ENCODE measurements at places on chromosomes 2 and 18.

DNA sequence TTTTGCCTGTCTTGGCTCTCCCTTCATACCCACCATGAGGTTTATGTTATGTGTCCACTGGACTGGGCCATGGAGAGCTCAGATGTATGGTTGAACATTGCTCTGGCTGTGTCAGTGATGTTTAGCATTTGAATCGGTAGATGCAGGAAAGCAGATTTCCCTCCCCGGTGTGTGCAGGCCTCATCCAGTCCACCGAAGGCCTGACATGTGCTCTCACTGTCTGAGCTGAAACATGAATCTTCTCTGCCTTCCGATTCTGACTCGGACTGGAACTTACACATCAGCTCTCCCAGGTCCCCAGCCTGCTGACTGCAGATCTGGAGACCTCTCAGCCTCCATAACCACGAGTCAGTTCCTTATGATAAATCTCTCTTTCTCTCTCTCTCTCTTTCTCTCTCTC is 72.4 kb upstream of the SLC66A3 start:
- no peak for DNase-seq

DNA sequence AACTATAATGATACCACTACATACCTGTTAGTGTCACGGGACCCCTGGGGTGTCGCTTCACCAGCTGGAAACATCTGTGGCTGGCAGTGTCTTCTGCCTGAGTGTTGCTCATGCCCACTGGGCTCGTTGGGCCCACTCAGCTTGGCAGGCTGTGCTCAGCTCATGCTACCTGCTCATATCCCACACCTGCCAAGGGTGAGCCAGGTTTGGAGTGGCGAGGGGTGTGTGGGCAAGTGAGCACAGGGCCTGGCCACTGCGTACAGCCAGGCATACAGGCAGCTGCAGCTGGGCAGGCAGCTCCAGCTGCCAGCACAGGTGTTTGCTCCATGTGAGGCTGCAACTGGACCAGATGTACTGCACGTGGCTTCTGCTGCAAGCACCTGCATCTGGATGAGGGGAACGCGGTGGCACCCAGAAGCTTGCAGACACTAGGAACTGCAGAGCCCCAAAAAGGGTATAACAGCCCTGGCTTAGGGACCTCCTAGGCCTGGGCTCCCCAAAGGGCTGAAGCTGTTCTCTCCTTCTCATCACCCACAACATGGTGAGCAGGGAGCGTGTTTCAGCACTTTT is 70.1 kb downstream of the SUCLG1 start:
- no peak for DNase-seq

DNA sequence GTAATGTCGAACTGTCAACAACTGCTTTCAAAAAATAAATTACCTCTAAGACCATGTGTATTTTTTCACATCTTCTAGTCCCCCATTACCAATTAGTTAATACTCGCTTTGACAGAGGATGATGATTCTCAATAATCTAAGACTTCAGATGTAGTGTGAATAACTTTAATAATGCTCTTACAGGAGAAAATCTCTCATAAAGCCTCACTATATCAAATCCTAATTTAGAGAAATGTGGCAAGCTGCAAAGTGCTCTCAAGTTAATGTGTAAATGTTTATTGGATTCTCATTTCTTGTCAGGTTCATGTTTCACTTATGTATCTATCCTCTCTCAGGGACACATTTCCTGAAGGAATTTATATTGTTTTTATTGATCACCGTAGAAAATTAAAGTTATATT is 223.9 kb downstream of the CDH7 start:
- no peak for DNase-seq

DNA sequence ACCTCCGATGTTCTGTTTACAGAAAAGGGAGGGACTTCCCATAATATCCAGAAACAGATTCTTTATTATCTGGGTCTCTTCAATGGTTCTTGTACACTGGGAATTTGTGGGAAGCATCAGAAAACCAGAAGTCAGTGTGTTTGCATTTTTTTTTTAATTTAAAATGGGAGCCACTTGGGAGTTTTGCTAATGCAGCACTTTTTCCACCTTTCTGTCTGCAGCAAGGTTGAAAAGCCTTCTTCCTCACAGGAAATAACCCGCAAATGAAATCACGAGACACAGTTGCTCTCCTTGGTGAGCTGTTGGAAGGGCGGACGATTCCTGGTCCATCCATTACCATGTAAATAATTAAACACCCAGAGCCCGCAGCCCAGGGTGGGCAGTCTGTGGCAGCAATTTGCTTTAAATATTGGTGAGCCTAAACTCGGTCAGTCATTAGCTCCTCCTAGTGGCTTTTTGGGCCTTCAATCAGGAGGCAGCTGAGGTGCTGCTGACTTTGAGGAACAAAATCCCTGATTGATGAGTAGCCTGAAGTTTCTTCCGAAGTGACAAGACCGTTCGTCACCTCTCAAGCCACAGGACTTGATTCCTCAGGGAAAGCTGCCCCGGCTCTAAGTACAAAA is 471.5 kb downstream of the EPHA4 start:
- DNase-seq: no peak

- DNase-seq: no peak
These were observed 41.9 kb upstream of the RAPGEF4 start for GRCh38 chr2:172693529-172694455.

DNA sequence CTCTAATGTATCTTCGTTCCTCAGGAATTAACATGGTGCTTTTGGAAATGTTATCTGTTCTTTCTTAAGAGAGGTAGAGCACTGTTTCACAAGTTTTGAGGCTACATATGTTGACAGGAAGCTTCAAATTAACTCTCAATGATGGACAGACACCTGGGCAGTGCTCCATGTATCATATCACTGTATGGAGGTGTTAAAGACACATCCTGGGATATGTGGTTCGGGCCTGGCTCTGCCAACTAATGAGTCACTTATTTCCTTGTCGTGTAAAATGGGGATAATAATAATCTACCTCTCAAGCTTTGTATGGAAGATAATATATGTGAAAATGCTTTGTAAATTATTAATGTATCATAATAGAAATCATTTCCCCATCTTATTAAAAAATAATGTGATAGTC is 90.2 kb downstream of the PARD3B start:
- no peak for DNase-seq

GRCh38 chr18:56637176-56637575 is 1.2 kb downstream of the TXNL1 start:
- no peak for DNase-seq

DNA sequence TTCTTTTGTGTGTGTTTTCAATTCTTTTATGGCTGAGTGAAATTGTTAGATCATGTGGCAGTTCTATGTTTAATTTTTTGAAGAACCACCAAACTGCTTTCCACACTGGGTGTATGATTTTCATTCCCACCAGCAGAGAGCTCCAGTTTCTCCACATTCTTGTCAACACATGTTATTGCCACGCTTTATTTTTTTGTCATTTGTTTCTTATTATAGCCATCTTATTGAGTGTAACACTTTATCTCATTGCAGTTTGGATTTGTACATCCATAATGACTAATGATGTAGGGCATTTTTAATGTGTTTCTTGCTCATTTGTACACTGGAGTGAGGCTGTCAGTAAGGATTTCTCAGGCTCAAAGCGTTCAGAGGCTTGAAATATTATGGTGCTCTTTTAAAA is 184.2 kb downstream of the PIEZO2 start:
- no peak for DNase-seq

GRCh38 chr18:54684784-54685183 is 93.7 kb downstream of the DYNAP start:
- no peak for DNase-seq

DNA sequence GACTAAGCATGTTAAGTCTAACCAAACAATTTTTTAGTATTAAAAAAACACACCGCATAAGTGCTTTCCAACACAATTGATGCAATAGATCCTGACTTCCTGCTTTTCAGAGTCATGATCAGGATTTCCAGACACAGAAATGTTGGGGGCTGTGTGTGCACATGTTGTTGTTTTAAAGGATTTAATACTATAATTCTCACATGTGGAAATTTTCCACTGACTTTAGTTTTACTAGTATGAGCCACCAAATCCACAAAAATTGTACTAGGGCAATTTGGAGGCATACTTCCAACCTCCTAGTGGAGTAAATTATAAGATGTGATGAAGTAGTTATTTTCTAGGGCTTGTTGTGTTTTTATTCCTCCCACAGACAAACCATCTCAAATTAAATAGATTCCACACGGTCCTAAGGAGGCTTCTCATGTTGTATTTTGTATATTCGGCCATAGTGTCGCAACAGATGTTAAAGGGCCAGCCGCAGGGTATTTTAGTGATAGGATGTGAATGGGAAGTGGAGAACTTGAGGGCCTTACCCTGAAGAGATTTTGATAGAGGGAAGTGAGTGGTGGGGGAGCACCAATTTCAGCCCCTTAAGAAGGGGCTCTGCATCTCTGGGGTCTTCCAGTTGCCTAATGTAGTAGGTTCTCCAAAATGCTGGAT is 108.9 kb upstream of the KLF7 start:
- DNase-seq: no peak

GRCh38 chr2:67456428-67456827 is 59.3 kb downstream of the ETAA1 start:
- DNase-seq: no peak

DNA sequence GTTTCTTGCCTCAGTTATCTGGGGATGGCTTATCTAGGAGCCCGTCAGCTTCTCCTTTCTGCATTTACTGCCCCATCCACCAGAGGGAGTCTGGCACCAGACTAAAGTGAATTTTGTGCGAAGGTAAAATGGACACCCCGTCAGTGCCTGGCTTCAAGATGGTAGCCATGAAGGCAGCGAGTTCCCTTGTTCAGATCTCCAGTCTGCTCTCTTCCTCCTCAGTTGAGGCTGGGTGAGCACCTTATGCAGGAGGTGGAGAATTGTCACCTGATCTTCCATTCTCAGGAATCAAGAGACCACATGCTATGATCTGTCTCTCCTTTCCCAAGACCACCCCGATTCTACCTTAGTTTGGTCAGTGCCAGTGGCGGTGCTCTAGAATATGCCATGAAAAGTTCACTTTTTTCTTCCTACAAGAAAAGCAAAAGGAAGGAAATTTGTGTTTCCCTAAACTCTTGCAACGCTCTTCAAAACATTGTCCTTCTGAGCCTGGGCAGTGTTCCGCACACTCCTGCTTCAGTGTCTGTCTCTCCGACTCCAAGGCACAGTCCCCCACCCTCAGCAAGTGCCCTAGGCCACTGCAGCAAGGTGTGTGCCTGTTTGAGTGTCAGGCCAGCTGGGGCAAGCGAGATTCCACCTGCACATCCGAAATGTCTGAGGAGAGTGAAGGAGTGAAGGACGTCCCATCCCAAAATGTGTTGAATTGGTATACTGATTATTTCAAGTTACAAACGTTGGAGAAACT is 168.6 kb downstream of the SS18 start:
- no peak for DNase-seq

- DNase-seq: no peak
These were observed 648.3 kb upstream of the PKDCC start for GRCh38 chr2:41399437-41400087.

DNA sequence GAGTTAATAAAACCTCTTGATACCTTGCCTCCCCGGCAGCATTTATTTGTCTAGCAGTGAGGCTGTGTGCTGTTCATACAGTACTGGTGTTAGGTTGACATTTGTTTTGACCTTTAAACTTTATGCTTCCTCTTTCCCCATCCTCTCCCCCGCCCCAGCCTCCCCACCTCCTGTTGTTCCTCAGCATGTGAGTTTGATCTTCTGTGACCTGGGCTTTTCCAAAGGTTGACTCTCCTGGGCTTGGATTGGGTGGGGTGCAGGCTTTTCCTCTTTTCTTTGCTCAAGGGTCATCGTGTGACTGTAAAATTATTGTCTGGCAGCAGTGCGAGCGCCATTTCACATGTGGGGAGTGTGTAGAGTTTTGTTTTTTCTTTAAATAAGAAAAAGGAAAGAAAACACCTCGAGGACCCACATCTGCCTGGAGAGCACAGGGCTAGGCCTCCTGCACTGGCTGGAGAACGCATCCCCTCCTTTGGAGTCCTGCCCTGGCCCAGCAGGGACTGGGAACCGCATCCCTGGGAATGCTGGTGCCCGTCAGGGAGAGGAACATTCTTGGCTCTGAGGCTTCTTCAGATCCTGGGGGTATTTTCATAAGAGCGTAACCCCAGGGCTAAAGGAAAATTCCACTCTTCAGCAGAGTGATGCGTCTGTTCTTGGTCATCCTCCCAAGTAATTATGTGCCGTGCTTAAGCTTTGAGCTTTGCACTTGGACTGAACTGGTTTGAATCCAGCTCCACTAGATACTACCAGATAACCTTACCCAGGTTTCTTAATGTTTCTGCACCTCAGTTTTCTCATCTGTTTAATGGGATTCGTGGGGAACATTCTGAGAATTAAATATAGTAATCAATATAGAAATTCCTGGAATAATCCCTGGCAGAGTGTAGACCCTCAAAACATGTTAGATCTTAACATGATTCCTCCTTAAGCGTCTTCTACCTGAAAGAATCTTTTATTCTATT is 91.5 kb downstream of the SETBP1 start:
- DNase-seq: no peak

- DNase-seq: no peak
These were observed 31.2 kb downstream of the ITGB6 start for GRCh38 chr2:160168878-160169277.

GRCh38 chr2:67217398-67217797 is 179.7 kb upstream of the ETAA1 start:
- DNase-seq: no peak

DNA sequence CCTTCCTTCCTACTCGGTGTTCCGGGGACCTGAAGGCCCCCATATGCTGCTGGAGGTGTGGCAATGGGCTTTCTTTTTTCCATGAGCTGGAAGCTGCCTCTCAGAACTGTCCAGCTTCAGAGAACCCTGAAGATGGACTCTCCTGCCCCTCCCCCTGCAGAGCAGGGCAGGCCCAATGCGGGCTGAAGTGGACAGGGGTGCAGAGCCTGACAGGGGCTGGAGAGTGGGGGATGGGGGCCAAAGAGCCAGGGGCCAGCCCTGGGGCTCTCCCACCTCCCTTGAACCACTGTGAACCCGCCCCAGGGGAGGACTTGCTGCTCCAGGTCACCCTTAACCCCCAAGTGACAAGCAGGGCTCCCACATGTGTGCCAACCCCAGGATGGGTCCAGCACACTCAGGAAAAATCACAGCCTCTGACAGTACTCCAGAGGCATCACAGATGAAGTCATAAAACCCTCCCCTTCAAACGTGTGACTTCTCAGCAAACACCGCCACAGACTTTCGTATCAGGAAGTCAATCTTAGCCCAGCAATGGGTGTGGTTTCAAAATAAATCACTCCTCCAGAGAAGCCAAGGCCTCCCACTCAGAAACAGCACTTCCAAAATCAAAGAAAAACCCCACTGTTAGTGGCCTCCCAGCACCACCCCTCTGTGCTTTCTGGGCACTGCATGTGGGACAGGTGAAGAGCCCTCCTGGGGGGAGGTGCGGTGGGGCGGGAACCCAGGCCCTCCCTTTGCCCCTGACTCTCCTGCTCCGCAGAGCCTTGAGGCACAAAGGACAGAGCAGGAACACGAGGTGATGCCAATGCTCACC is 135.8 kb downstream of the HDAC4 start:
- DNase-seq: no peak

Measured in activated naive CD4-positive, alpha-beta T cell (primary cell).